ENCODE measurements at places on chromosomes 4 and X.
A peak's percentile ranks its signal among the peaks of the same experiment; 100 is the strongest.

GRCh38 chr4:25443851-25444250, 66.8 kb downstream of the ANAPC4 start:
- no peak for DNase-seq

- DNase-seq = peak; percentile 15
These were observed 132.7 kb downstream of the CPZ start for GRCh38 chr4:8725071-8725841.

GRCh38 chr4:21490682-21491081, 457.9 kb downstream of the KCNIP4 start:
- no peak for DNase-seq

- no peak for DNase-seq
These were observed 60.2 kb downstream of the MTMR1 start for GRCh38 chrX:150753357-150753756.

DNA sequence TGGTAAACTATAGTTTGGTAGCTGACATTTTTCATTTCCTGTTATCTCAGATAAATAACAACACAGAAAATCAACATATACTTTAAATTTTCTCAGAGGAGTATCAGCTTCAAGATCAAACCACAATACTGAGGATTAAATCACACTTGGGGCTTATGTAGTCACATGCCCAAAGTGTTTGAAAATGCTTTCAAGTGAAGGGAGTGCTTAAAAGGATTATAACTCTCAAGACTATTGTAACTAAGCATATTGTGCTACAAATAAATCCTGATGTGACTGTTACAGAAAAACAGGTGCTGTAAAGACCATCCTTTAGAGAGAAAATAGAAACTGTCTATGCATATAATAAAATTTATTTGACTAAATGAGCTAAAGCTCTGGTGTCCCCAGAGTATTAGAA, 887.6 kb downstream of the ADGRL3 start:
- DNase-seq = no peak

GRCh38 chr4:92235731-92236130, 68.0 kb upstream of the GRID2 start:
- no peak for DNase-seq

Data from activated T-cell treated with anti-CD3 and anti-CD28 coated beads, Interleukin-2, amount 50 U/mL, for 24 hours (primary cell).